Activated T-helper 1 cell treated with anti-CD3 and anti-CD28 coated beads, Interleukin-2, amount 50 U/mL, for 16 hours (primary cell): ENCODE measurements at places on chromosomes 2 and 18.

GRCh38 chr2:222336442-222336841 lies 37.6 kb upstream of the PAX3 start:
- DNase-seq, result no peak

GRCh38 chr18:13517369-13517768 lies 209.0 kb downstream of the FAM210A start:
- no peak for DNase-seq

DNA sequence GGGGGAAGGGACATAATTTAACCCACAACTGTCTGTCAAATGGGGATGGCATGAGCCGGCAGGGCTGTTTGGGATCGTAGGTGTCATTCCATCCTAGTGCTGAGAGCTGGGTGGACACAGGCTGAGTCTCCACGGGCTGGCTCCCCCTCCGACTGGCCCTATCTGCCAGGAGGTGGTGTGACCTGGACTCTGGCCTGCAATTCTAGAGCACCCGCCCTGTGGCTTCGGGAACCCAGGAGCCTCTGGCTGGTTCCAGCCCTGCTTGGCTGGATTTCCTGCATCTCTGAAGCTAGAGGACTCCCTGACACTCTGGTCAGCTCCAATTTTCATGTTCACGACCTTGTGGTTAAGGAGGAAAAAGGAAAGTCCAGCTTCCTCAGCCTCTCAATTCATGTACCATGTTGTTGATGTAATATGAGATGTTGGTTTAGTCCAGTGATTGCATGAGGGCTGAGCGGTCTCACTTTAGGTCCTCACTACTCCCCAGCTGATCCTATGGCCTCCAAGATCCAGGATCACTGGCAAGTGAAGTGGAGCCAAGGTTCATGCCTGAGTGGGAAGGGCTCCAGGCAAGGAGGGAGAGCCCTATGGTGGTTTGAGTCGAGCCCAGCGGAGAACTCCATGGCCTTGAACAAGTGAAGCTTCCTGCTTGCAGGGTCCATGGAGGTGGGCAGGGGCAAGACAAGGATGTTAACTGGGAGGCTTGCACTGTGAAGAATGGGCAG lies 169.1 kb downstream of the NDUFA10 start:
- DNase-seq, result no peak

- DNase-seq, result no peak
These were observed 12.8 kb downstream of the TMEM127 start for GRCh38 chr2:96253006-96253405.

DNA sequence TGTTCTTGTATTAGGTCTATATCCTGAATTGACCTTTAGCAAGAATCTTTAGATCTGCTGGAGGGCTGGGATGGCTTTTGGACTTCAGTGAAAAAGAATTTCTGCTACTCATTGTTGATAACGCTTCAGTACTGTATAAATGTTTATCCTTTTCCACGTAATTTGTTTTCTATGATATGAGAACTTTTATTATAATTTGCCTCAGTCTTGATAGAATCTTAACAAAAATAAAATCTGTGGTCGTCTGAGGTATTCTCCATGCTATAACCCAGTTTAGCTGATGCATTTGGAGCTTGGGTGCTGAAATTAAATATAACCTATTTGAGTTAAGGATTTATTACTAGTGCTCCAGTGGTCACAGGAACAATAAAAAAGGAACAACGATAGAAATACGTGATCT lies 71.1 kb downstream of the ACTR3 start:
- DNase-seq, result no peak

GRCh38 chr2:134726645-134727044 lies 7.8 kb upstream of the TMEM163 start:
- DNase-seq, result no peak

DNA sequence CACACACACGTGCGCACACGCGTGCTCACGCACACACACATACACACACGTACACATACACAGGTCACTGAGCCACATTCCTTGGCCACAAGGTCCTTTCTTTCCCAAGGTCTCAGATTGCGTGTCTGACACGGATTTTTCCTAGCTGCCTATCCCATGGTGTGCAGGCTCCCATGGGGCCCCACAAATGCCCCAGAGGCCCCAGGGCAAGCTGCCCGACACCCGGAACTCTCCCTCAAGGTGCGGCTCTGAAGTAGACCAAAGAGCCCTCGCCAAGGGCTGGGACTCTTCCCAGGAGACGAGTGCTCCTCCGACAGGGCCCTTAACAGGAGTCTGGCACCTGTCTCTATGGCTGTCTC lies 46.7 kb downstream of the SDC1 start:
- no peak for DNase-seq

DNA sequence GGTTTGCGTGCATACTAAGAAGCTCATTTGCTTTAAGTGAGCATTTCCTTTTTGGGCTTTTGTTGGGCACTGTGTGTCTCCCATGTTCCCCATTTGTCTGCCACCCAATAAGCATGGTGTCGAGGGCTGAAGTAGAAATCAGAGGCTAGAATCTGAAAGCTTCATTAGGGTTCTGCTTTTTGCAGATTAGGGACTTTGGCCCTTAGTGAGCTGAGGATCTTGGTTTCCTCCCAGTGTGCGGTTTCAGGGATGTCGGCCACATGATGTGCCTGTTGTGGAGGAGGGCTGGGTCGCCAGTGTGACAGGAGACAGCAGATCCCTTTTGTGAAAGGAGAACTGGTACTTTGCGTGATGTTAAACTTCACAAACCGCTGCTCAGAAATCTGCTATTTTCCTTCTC lies 41.1 kb downstream of the PLEKHB2 start:
- no peak for DNase-seq

DNA sequence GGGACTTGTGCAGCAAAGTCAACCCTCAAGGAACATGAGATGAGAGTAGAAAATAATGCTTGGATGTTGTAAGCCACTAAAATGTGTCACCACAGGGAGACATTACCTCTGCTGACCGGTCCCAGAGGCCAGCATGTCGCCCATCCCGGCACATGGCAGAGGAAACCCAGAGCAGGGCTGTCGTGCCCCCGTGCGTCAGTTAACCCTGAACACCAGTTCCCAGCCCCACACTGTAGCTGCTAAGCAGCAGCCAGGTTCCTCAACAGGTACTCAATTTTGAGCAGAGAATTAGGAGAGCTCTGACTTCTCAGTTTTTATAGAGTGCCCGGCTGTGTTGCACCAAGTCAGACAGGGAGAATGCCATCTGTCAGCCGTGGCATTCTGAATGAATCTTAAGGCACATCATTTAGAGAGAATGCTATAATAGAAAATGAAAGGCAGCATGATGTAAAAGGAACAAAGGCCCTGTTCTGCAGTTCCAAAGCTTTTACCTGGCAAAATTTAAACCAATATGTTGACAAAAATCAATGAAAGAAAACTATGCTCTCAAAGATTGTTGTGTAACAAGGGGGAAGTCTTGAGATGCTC lies 307.9 kb downstream of the METTL4 start:
- DNase-seq, result no peak

DNA sequence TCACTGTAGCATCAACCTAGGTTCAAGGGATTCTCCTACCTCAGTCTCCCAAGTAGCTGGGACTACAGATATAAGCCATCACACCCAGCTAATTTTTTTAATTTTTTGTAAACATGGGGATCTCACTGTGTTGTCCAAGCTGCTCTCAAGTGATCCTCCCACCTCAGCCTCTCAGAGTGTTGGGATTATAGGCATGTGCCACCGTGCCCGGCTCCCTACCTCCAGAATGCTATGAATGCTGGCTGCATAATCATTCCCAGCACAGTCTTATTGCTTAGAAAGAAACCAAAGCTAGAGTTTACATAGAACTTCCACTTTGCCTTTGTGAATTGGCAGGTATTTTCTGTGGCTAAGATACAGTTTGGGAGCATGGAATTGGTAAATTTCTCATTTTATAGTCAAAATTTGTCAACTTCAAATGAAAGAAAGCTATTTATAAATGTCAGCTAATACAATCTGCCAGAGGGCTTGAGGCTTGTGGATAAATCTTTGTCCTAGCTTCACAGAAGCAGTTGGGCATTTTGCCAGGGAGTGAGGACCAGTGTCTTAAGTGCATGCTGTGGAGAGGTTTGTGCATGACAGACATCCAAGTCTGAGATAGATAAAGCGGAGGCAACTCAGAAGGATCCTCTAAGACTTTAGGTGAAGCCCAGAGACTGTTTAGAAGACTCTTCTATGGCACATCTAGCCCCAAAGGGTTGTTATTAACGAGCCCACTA lies 175.4 kb downstream of the ANTXR1 start:
- no peak for DNase-seq

- no peak for DNase-seq
These were observed 86.8 kb downstream of the FMNL2 start for GRCh38 chr2:152421521-152422370.

DNA sequence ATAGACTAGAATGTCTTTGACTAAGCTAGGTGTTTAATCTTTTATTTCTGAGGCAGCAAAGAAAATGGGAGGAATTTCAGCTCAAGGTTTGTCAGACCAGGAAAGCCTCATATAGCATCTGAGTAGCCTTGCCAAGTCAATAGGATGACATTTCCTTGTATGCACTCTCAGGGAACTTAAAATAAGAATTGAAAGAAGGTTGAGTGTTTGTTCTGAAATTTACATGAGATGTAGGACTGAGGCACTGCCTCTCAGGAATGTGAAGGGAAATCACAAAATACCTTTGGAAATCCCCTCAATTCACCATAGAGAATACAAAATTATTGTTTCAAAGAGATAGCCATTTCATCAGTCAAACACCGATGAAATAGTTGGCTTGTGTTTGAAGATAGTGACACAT lies 392.0 kb upstream of the NRP2 start:
- DNase-seq, result no peak

GRCh38 chr2:215601990-215602721 lies 166.3 kb upstream of the FN1 start:
- DNase-seq, result no peak

GRCh38 chr2:238789317-238789806 lies 58.5 kb upstream of the TWIST2 start:
- DNase-seq, result no peak

DNA sequence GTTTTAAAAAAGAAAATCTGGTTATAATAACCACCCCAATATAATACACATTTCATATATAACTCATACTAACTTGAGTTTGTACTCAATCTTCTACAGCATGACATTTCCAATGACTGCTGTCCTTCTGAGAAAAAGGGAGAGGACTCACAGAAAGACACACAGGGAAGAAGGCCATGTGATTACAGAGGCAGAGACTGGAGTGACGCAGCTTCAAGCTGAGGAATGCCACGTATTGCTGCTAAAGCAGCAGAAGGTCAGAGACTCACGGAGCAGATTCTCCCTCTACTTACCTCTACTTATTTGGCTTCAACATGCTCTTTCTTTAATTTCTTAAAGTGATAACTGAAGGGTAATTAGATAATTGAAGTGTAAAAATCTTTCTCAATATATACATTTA lies 753.5 kb upstream of the PKDCC start:
- no peak for DNase-seq

GRCh38 chr2:219658196-219658846 lies 30.9 kb downstream of the SLC4A3 start:
- no peak for DNase-seq

GRCh38 chr2:8154270-8154669 lies 527.6 kb upstream of the ID2 start:
- DNase-seq, result no peak

DNA sequence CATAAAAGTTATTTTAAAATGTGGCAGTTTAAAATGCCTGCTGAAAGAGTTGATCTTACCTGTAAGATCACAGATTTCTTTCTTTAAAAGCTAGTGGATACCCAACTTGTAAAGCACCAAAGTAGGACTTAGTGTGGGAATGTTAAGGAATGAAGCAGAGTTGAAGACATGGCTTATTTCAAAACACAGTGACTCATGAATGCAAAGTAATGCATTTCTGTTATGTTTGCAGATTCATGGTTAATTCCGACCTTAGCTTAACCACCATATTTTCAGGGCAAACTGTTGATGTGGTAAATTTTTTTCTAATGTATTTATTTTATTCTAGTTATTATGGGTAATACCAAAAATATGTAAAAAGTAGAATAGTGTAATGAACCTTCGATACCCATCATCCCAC lies 206.8 kb upstream of the FOSL2 start:
- DNase-seq, result no peak

GRCh38 chr18:22546905-22547570 lies 129.3 kb upstream of the CTAGE1 start:
- DNase-seq, result no peak

DNA sequence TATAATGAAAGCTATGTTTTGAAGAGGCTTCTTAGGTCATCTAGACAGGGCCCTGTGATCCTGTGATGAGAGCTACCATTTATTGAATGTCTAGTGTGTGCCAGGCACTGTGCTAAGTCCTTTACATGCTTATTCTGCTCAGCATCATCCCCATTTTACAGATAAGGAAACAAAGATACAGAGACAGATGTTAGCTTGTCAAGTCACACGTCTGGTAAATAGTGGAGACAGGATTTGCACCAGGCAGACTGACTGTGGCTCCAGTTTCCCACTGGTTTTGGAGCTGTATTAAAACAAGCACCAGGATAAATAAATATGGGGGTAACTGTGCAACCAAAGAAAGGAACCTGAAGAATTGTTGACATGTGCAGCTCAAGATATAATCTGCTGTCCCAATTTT lies 19.2 kb upstream of the EML6 start:
- DNase-seq, result no peak

- no peak for DNase-seq
These were observed 292.0 kb downstream of the PTPRM start for GRCh38 chr18:7859122-7859521.

DNA sequence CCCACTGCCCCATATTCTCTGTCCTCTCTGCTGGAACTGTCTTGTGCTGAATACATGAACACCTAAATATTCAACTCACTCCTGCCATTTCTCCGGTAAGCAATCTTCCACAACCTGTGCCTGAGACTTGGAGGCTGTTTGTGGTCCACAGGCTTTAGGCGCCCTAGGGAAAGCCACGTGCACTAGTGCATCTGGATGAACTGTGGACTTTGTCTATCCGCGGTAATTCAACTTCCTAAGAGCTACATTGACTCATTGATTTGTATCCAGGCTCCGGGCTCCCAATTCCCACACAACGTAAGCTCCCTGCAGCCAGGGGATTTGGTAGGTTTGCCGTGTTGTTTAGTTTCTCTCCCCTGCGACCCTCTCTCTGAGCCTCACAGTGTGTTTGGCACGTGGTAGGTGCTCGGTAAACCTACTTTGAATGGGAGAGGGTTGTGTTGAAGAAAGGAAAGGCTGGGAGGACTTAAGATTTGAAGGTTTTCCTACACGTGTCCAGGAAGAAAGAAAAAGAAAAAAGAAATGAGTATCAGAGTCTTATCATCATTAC lies 718.2 kb downstream of the DPP10 start:
- no peak for DNase-seq

DNA sequence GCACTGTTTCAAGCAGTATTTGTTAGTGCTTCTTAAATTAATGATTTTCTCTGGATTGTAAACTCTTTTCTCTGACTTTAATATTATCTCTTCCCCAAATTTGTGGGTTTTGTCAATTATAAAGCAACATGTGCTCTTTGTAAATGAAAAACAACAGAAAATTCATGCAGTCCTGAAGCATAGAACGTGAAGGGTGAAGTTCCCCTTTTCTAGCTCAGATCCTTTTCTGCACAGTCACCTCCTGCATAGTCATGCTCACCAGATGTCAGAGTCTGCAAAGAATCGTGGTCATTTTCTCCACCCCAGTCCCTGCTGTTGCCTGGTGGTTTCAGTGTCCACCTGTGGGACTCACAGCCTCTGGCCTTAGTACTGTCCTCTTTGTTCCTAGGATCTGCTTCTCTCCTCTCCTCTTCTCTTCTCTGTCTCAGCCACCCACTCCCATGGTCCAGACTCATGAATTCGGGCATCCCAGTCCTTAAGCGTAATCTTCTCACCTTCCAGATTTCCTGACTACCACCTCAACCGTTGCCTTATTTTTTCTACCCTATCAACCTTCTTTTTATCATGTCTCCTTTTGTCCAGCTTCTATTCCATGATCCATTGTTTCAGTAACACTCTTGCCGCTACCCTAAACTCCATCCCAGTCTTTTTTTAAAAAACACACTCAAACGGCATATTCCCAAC lies 229.1 kb downstream of the RTP5 start:
- DNase-seq, result no peak

- no peak for DNase-seq
These were observed 7.8 kb upstream of the NPAS2 start for GRCh38 chr2:100812116-100812515.
